Dermis blood vessel endothelial cell (primary cell): ENCODE measurements at places on chromosomes 11 and 22. TPM values are rescaled to one million over a fixed set of nuclear protein-coding genes. Genes with fewer than 3 reads are reported as not detected.

GRCh38 chr11:19727246-19727645 is 14.6 kb downstream of the NAV2 start:
- DNase-seq: peak; percentile 34

DNA sequence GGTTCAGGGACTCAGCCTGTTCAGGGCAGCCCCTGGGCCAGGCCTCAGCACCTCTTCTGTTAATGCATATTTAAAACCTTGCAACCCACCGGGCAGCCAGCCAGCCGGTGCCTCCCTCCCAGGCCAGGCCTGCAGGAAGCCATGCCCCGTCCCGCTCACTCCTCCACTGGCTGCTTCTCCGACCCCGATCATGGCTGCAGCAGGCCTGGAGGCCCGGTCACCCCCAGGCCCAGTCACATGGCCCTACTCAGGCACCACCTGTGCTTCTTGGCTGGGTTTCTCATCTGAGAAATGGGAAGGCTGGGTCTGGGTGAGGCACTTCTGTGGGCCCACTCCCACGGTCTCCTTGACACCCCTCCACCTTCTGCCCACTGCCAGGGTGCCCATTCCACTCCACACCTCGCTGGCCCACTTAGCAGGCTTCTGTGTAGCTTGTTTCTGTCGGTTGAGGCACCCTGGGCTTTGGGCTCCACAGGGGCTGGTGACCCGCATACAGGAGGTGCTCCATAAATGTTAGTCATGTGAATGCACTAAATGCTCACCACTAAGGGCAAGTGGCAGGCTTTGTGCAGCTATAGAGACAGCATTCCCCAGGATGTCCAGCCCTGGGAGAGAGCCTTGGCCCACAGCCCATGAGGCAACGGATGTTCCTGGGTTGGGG is 11.4 kb downstream of the RTN4R start:
- DNase-seq: no peak

- DNase-seq: no peak
Observed at GRCh38 chr11:113119966-113120736, 158.9 kb downstream of the NCAM1 start.

DNA sequence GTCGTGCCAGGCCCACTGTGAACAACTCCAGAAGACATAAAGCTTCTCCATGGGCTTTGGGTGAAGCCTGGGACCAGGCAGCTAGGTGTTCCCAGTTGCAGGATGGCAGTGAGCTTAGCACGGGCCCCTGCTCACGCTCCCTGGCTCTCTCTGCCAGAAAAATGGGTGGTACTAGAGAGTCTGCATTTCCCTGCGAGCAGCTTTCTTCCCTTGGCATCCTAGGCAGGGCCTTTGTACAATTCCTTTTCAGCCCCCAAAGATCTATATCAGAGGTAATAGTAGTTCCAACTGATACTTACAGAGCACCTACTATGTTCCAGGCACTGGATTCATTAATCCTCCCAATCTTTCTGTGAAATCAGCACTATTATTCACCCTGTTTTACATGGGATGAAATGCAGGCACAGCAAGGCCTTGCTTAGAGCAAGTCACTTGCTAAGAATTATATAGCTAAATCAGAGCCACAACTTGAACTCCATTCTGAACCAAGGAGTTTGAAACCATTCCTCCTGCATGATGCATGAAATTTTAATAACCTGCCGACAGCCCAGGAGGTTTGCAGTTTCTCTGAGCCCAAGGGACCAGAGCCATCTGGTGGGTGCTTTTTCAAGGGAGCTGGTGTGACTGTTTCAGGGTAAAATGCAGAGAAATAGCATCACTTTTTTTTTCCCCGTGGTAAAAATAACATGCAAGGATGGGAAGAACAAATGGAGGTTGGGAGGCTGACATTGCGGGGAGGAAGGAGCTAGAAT is 22.7 kb downstream of the NAV2 start:
- no peak for DNase-seq

- no peak for DNase-seq
Observed at GRCh38 chr11:45671246-45672171, 6.1 kb upstream of the CHST1 start.

DNA sequence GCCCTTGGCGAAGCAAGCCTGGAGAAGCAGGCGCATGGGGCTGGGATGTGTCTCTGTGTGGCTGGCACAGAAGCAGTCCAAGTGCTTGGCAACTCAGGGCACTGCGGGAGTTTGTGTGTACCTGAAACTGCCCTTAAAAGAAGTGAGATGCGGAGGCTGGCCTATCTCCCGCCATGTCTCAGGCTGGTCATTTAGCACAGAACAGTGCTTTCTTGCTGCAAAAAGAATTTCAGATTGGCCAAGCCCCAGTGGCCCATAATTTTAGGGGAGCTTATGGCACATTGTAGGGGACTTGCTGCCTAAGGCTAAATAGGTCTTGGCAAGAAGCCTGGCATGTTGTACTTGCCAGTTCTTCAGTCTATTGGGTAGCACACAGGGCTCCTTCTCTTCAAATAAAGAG is 16.4 kb downstream of the EHF start:
- DNase-seq: no peak

GRCh38 chr22:22887621-22888503 is at the start of gene IGLL5:
TSS of gene IGLL5 (plus strand) at chr22:22887816. CDS start at chr22:22888054, 238 bp downstream.
- no peak for DNase-seq

DNA sequence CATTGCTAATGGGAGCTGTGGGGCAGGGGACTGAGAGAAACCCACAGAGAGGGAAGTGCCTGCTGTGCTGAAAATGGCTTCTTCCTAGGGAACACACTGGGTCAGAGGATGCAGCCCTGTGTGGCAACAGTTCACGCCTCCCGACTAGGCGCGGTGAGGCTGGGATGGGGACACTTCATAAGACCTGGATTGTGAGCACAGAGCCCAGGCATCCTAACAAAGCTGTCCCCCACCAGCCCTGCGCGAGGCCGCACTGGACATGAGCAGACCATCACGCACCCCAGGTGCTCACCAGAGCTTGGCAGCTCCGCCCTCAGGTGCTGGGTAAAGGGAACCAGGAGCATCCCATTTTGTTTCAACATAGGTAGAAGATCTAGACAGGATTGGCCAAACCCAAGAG is 1.8 kb upstream of the KRTAP5-4 start:
- DNase-seq: no peak

- DNase-seq: peak; percentile 6
Observed at GRCh38 chr11:111069066-111069465, 176.5 kb upstream of the POU2AF2 start.

DNA sequence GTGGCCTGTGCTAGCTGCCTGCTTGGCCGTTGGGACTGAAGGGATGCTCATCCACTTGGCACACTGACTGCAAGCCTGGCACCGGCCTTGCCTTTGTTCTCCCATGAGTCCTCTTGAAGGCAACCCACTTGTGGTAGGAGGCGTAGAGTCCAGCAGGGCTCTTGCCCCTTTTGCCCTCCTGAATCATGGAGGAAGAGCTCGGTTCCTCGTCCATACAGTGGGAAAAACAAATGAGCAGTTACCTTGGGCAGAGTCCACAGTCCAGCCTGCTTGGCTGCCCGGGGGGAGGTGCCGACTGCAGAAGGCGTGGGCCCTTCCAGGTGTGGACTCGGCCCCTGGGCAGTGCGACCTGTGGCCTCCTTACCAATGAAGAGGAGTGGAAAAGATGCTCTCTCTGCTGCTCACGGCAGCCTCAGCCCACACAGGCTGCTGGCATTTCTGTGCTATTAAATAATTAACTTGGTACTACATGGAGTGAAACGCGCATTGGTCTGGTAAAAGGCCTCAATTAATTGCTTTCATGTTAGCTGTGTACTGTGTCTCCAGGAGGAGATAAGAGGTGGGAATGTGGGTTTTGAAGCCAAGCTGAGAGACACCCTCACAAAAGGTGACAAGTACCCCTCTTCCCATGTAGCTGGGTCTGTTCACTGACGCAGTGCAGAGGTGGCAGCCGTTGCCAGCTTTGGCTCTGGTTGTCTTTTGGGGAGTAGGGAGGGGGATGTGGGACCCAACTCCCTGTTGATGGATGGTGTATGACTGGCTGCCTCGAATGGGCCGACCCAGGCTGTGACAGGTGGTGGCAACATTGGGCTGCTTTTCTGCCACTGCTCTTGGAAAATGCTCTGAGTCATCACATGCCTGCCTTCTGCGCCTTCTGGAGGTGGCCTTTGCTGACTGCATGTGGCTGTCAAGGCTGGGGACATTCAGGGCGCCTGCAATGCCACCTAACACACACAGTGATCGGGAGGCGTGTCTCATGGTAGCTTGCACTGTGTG is 26.8 kb upstream of the B3GAT1 start:
- DNase-seq: no peak

The RBMXL2 gene
- not detected in 2 replicates for total RNA-seq

The ARRB1 gene
- 223 and 280 TPM in 2 replicates for total RNA-seq

The HBG1 gene
- not detected in 2 replicates for total RNA-seq
